ENCODE measurements at places on chromosomes 13 and 19. TPM values are rescaled to one million over a fixed set of nuclear protein-coding genes. Genes with fewer than 3 reads are reported as not detected.
A peak's percentile ranks its signal among the peaks of the same experiment; 100 is the strongest.

GRCh38 chr13:31476753-31477152 is 262.6 kb upstream of the RXFP2 start:
- DNase-seq: no peak

- no peak for DNase-seq
Measured at GRCh38 chr19:41566001-41566400, 10.0 kb upstream of the CEACAM21 start.

- DNase-seq: no peak
Measured at GRCh38 chr13:98447881-98448641, 128.8 kb downstream of the STK24 start.

GRCh38 chr19:33039108-33039599 is 25.5 kb downstream of the RHPN2 start:
- DNase-seq: no peak

DNA sequence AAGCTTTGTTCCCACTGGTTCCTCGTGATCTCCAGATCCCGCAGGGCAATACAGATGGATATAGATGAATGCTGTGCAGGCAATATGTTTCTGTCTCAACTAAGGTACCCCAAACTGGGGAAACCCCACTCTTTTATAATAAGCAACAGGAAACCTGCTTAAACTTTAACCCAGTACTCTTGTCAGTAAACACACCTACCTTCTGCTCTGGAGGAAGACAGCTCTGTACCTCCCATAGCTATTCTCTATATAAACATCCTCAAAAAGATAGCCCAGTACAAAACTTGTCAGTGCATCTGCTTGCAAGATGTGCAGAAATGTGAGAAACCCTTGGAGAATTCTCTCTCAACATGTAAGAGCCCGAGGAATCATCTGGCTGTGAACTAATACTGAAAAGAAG is 583.6 kb downstream of the OLFM4 start:
- no peak for DNase-seq

DNA sequence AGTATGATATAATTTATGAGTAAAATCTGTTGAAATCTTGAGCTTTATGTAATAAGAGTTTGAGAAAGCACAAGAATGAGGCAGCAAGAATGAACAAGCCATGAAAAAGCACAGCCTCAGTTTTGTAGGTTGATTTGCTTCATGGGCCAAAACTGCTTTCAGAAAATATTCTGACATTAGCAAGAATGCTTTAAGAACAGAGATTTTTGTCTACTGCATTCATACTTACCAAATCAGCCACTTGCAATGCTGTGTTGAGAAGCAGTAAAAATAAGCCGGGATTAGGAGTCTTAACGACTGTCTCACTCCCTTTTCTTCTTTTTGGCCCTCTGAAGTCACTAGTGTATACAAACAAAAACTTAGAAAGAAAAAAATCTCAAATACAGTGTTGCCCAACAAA is 114.5 kb downstream of the POSTN start:
- DNase-seq: no peak

DNA sequence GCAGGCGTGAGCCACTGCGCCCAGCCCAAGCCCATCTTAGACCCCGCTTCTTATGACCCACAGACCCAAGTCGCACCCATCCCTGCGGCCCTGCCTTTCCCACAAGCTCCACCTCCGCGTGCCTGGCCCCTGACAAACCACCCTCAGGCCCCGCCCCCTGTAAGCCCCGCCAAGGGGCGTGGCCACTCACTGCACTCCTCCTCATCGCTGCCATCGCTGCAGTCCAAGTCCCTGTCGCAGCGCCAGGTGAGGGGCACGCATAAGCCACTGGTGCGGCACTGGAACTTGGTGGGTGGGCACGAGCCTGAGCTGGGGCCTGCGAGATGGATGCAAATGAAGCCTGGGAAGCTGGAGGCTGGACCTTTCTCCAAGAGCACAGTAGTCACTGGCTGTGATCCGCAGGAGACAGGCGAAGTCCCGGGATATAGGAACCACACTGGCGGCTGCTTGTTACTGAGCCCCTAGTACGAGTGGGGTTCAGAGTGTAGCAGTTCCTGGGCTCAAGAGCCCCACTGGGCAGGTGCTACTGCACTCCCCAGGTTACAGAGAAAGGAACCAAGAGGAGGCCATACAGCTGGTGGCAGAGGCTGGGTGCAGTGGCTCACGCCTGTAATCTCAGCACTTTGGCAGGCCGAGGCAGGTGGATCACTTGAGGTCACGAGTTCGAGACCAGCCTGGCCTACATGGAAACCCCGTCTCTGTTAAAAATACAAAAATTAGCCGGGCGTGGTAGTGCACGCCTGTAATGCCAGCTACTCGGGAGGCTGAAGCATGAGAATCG is 3.1 kb downstream of the CD320 start:
- DNase-seq: peak; percentile 87

DNA sequence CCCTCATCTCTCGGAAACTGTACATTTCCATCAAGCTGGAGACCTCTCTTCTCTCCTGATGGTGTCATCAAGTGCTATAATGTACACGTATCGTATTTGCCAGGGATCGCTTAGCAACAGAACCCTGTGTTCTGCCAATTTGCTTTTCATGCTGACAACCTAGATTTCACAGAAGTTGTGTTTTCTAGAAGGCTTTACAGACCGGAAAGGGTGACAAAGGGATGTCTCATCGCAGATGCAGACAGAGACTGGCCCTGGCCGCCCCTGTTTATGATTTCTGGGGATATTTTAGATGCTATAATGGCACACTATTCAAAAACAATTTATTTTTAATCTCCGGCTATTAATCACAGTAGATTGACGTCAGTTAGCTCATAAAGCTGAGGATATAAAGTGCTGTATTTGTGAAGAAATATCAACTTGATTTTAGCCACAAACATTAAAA is 291.4 kb downstream of the IRS2 start:
- DNase-seq: no peak

DNA sequence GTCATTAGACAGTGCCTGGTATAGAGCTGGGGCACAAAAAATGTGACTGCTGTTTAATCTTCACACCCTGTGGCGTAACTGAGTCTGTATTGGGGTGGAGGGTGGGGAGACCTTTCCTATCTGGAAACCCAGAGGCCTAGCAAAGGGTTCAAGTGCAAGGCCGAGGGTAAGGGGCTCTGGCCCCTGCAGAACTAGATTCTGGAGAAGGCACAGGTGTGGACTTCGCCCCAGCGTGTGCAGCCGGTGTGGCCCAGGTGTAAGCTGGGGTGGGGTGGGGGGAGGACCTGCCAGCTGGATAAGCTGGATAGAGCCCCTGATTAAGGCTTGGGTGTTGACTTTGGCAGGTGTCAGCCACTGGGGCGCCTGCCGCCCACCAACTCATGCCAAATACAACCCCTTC is 1.3 kb downstream of the RAB3D start:
- DNase-seq: no peak

ZNF382 gene
- 6.0 TPM for total RNA-seq

RXFP2 gene
- total RNA-seq: not detected
